Neural progenitor cell (in vitro differentiated cells): ENCODE measurements at places on chromosomes 11 and 22.

- DNase-seq: no peak
These were observed 12.2 kb downstream of the MED19 start for GRCh38 chr11:57699813-57700212.

GRCh38 chr11:29616611-29617010, 400.2 kb downstream of the KCNA4 start:
- no peak for DNase-seq

DNA sequence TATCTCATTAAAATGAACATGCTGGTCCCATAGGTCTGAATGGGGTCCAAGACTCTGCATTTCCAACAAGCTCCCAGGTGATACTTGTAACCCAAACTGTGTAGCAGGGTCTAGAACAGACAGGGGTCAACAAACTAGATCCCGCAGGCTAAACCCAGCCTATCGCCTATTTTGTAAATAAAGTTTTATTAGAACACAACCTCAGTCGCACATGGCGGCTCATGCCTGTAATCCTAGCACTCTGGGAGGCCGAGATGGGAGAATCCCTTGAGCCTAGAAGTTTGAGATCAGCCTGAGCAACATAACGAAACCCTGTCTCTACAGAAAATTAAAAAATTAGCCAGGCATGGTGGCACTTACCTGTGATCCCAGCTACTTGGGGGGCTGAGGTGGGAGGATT, 42.3 kb upstream of the HMGXB4 start:
- no peak for DNase-seq

DNA sequence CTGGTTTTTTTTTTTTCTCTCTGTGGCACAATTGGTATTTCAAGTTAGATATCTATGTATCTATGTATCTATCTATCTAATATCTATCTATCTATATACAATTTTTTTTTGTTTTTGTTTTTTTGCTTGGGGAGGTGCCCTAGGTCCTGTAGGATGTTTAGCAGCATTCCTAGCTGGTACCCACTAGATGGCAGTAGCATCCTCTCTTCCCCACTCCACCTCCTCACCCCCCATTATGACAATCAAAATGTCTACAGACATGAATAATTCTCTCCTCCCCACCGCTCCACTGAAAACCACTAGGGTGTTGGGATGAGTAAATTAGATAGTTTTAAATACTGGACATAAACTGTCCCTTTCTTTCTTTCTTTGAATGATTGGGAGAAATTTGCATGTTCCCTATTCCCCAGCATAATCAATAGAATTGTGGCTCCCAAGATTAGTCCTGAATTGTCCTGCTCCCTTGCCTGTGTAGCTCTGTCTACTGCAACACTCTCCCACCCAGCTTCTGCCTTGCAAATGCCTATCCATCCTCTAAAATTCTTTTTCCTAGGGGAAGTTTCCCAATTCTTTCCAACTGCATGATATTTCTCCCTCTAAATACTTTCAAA, 1152.4 kb downstream of the LRRC4C start:
- peak; percentile 65 for DNase-seq
